ENCODE measurements at places on chromosomes 1 and 21.

DNA sequence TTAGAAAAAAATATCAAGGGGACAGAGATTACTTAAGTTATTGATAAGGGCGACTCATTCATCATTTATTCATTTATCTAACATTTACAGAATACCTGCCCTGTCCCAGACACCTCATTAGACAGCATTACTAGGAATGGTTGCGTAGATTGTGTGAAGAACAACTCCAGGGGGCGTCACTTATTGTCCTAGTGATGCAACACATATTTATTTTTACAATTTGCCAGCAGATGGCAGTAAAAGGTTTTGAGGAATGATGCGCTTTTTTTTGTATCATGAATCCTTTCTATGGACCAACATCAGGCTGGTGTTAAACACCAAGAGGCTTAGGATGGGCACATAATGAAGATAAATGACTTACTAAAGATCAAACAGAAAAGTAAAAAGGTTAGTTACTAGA is 5.5 kb downstream of the NCAM2 start:
- DNase-seq = no peak

GRCh38 chr21:33810766-33811165 is 104.8 kb downstream of the ATP5PO start:
- DNase-seq = no peak

- DNase-seq = no peak
Measured at GRCh38 chr1:244680667-244681066, 27.7 kb downstream of the DESI2 start.

DNA sequence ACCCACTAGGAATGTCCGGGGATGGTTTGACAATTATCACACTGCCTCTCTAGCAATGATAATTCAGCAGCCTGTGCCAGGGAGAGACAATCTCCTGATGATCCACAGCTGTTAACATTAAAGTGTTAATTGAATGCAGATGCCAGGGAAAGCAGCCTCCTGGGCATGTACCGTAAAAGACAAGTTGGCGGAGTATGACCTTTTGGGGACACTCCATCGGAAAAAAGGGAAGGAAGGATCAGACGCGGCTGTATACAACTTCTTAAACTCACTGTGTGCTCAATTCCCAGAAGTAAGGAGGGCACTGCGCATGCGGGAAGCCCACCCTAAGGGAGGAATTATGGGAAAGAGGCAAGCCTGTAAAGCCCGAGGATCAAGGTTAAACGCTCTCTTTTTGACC is 62.6 kb downstream of the MAP3K7CL start:
- no peak for DNase-seq

GRCh38 chr1:233957691-233958090 is 53.2 kb downstream of the SLC35F3 start:
- no peak for DNase-seq

DNA sequence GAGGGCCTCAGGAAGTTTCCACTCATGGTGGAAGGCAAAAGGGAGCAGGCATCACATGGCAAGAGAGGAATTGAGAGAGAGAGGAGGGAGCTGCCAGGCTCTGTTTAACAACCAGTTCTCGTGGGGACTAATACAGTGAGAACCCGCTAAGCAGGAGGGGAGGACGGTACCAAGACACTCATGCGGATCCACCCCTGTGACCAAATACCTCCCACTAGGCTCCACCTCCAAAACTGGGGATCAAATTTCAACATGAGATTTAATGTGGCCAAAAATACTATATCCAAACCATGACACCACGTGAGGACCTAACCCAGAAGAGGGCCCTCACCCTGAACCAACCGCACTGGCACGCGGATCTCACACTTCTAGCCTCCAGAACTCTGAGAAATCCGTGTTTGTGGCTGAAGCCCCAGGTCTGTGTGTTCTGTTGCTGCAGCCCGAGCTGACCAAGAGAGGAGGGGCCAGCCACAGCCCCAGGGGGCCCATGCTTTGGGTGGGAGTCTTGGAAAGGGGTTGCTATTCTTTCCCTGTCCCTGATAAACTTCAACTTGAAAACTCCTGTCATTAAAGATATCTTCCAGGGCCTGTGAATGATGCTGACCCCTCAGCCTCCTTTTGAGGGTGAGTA is 32.0 kb downstream of the TRIM67 start:
- DNase-seq = no peak

DNA sequence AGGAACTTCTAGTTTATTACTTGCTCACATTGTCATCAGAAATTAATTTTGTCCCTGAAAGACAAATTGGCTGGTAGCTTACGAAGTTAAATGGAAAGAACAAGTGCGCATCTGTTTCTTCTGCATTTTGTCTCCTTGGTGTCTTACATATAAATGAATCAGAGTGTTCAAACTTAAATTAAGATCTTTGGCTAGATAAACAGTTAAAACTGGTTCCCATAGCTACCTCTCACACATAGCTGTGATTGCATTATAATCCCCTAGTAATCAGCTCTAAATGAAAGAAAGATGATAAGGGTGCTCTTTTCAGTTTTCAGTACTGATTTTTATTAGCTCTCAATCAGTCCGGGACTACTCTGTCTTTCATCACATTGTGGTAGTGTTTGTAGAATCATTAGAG is 124.2 kb upstream of the LMO4 start:
- no peak for DNase-seq

DNA sequence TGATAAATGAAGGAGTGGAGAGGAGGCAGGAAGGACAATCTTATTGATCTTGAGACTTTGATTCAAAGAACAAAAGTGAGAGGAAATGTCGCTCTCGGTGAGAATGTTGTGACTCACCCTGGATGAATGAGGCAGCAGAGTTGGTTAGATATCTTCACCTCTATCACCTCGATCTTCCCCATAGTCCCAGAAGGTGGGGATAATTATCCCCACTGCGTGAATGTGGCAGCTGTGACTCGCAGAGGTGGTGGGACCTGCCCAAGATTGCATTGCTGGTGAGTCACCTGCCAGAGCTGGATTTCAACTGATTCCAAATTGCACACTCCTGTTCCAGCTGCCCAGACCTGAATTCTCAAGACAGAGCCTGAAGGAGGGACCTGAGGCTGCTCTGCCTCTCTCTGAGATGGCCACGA is 105.0 kb downstream of the MATN1 start:
- no peak for DNase-seq

DNA sequence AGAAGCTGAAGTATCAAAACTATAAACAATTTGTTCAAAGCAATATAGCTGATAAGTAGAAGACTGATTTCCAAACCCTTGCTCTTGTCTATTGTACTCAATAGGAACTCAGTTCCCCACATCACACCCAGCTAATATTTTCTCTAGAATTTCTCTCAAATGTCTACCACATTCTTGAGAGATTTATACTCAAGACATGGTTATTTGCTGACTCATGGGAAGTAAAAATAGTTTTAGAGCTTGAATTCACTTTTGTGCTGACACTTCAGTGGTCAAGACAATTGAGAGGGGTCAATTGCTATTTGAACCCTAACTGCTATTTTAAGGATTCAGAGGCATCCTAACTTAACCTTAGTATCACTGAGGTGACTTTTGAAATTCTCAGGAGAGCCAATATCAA is 99.0 kb downstream of the TNNI3K start:
- DNase-seq = no peak

GRCh38 chr1:198669023-198669698 is 30.3 kb downstream of the PTPRC start:
- no peak for DNase-seq

Data from stimulated activated CD8-positive, alpha-beta memory T cell treated with anti-CD3 and anti-CD28 coated beads, Interleukin-4, amount 100 ng/mL, for 4 hours (primary cell).